ENCODE measurements at places on chromosomes 3 and 15.

GRCh38 chr3:128923576-128923975 lies 44.2 kb downstream of the ACAD9 start:
- no peak for DNase-seq

- DNase-seq = no peak
These were observed 39.1 kb downstream of the PAK2 start for GRCh38 chr3:196778755-196779154.

DNA sequence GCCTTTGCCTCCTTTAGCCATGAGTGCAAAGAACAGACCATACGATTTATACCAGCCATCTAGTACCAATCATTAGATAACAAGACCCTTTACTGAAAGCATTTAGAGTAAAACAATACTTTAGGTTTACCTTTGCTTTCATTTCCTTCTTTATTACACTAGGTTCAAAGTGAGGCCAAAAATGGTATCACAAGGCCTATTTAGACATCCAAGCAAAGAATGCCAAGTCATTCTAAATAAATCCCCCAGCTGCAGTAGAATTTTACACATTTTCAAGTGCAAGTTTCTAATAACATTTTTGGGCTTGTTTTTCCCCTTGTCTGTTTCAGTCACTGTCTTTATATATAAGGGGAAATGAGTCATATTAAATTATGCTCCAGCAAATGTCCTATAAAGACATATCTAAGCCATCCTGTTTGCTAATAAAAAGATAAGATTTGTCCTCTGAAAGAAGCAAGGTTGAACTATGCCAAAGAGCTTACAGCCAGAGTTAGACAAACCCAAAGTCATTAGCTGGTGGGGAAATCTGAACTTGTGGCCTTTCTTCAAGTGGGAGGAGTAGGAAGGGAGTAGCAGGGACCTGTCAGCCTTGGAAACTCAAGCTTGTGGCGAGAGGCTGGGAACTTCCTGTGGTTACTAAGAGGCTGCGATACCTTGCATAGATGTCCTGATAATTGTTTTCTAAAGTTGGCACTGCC lies 232.7 kb downstream of the MECOM start:
- no peak for DNase-seq

GRCh38 chr15:92121047-92121446 lies 267.5 kb downstream of the SLCO3A1 start:
- DNase-seq = no peak

DNA sequence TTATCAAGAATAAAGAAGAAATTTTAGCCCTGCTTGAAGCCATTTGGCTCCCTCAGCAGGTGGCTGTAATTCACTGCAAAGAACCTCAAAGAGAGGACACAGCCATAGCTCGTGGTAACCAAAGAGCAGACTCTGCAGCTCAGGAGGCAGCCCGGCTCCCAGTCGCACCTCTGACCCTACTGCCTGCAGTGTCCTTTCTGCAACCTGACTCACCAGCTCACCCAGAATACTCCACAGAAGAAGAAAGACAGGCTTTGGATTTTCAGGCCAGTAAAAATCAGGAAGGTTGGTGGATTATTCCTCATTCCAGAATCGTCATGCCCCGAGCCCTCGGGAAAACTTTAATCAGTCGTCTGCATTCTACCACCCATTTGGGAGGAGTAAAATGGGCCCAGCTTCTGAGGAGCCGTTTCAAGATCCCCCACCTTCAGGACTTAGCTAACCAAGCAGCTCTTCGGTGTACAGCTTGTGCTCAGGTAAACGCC lies 38.6 kb downstream of the ZBTB11 start:
- DNase-seq = no peak

DNA sequence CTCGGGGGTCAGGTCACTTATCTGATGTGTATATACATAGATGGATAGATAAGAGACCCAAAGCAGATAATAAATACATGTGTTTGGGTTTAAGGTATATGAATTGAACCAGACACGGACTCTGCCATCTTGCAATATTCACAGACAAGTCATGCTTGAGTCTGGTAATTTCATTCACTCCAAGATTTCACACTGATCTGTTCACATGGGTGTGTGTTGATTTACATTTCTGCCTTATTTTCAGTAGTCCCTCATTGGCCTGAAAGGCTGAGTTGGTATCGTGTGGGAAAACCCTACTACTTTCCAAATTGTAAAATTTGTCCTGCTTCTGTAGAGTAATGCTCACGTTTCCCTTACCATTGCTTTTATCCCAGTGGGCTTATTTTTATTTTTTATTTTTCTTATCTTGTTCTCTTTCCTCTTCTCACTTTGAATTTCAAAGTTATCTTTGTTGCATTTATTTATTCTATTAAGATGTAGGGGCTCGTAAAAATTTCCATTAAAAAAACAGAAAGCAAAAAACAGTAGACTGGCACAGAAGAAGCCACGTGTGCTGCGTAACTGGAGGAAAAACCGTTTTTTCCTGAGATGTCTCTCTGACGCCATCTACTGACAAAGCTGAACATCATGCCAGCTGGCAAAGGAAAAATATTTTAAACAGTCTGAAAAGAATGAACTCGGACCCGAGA lies 10.8 kb upstream of the MFSD1 start:
- peak; percentile 89 for DNase-seq

GRCh38 chr3:40827942-40828688 lies 303.4 kb downstream of the ZNF621 start:
- no peak for DNase-seq

- DNase-seq = no peak
These were observed 42.8 kb downstream of the ALDH1L1 start for GRCh38 chr3:126137490-126138130.

DNA sequence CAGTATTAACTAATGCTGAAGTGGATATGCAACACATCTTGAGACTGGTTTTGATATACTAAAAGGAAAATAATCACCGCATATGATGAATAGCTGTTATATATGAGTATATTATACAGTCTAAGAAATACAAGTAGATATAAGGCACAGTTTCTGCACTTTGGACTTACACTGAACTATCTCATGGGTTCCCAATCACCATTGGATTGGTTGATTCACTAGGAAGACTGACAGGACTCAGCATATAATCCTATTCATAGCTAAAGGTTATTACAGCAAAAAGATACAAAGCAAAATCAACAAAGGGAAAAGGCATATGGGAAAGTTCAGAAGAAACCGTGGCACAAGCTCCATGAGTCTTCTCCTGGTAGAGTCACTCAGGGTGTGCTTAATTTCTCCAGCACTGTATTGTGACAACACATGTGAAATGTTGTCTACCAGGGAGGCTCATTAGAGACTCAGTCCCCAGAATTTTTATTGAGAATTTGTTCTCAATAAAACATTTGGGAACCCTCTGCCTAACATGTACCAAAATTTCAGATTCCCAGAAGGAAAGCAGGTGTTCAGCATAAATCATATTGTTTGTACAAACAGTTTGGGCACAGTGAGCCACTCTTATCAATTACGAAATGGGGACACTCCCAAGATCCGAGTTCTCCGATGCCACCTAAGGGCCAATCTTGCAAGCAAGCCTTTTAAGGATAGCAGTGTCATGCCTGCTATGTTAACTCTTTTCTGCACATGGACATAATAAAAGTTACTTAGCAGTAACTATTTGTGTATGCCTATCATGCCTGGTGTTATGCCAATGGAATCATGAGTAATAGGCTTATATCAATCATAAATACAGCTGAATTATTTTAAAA lies 26.8 kb downstream of the CMC1 start:
- no peak for DNase-seq

DNA sequence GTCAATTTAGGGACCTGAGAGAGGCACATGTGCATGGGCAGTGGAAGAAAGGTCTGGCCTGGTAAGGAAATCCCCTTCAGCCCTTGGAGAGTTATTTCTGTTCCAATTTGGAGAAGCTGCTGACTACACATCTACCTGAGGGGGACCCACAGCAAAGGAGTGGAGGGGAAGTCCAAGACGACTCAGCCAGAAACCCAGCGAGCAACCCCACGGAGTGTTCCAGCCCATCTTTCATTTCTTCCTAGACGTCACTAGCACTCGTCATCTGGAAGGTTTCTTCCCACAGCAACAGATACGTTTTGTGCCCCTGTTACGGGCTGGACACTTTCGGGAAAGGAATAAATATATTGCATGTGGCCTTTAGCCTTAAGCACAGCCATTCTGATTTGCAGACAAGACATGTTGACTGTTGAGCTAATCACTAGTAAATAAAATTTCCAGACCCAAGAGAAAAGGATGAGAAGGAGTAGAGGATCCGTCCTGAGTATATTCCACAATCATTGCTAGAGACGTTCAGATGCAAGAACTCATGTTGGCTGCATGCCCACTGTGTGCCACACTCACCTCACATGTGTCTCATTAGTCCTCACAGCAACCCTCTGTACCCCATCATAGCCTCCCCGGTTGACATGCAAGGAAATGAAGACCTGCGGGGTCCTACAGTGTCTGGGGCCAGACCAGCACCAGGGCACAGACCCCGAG lies 7.8 kb upstream of the FAM174B start:
- DNase-seq = no peak

DNA sequence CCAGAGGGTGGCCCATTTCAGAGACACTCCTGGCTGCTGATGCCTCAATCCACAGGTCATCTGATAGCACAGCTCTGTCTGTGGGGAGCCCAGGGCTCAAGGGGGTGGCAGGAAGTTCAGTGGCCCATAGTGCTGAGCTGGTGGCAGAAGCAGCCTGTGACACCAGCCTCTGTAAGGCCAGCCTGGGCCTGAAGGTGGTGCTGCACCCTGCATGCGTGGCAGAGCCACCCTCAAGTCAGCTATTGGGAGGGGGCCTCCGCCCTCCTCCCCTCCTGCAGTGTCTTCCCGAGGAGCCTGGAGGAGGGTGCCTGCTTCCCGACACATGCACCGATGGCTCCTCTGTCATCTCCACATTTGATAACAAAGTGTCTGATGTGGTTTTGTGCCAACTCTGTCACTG lies 3.0 kb downstream of the PLA1A start:
- peak; percentile 11 for DNase-seq

- DNase-seq = no peak
These were observed 125.0 kb upstream of the SMAD3 start for GRCh38 chr15:66940368-66940767.

DNA sequence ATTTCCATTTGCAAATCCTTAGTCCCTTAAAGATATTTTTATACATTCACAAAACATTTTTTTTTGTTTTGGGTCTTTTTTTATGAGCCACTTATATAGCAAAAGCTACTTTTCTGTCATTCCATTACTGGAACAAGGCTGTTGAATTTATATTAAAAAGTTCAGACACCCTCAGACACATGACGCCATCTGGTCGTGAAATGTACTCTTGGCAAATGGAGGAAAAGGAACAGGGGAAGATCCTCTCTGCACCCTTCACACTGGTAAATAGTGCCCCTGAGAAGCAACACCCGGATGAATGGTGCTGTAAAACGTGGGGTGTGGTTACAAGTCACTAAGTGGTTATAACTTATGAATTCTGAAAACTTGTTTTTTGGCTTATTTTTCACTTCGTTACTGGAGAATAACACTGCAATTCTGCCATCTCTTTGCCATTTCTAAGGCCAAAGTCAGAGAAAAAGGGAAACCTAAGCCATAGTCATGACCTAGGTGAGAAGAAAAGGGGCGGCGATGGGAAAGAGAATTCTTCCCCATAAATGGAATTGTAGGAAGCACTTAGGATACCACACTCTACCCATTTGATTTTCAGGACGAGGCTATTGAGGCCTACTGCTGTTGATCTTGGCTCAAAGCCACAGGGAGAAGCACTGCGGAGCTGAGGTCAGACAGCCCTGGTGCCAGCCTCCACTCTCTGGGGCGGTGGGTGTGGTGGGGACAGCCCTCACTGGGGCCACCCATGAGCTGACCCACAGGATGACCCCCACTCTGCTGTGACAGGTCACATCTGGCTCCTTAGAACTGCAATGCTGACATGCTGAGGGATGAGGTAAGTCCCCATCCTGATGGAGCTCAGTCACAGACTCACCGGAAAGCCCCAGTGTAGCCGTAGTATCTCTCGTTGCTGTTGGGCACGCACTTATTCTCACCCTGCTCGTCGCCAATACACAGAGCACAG lies 21.9 kb downstream of the LTF start:
- DNase-seq = no peak

GRCh38 chr3:150736903-150737832 lies 25.8 kb downstream of the SIAH2 start:
- DNase-seq = no peak

- DNase-seq = no peak
These were observed 3.3 kb downstream of the PKM start for GRCh38 chr15:72227720-72228119.

- DNase-seq = peak; percentile 78
These were observed 560.0 kb upstream of the CFAP20DC start for GRCh38 chr3:59609657-59610348.

- no peak for DNase-seq
These were observed 11.3 kb downstream of the CAND2 start for GRCh38 chr3:12807601-12808359.

DNA sequence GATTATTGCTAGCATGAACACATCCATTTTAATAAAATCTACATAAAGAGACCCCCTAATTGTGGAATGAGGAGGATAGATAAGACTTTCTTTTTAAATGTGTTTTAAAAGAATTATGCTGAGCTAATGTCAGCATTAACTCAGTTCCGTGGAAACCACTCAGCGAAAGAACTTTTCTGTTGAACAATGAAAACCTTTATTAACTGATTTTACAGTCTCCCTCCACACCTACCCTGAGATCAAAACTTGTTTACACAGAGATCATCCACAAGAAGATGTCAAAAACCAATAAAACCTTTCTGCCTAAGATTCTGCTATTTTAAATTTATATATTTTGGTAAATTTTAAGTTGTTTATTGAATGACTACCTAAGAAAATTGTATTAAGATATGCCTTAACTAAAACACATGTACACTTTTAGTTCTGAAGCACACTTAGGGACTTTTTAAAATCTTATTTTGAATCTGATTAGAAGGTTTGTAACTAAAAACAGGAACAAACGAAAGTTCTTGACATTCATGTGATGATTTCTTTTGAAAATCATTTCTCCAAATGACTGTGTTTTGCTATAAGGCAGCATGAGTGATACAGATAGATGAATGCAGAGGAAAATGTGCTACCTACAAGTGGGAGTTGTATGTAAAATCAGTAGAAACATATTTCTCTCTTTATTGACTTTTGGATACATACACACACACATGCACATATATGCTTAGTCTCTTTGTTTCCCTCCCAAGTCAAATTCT lies 369.0 kb downstream of the UNC13C start:
- DNase-seq = no peak

DNA sequence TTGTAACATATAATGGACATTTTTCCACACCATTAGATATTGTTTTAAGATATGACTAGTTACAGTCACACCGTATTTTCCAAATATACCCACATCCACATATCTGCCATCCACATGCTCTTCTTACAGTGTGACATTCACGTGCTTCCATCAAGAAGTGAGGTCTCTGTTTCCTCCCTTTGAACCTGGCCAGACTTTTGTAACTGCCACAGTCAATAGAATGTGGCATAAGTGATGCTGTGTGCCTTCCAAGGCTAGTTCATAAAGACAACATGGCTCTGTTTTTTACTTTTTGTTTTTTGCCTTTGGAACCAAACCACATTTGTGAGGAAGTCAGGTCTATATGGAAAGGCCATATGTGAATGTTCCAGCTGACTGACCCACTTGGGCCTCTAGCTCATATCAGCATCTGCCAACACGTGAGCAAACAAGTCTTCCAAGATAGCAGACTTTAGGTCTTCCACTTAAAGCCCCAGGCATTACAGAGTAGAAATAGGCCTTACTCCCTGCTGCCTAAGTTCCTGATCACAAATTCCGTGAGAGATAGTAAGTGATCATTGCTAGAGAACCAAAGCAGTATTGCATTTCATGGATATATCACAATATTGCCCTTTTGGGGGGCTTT lies 27.1 kb downstream of the EIF1B start:
- no peak for DNase-seq

- no peak for DNase-seq
These were observed 249.9 kb downstream of the SHOX2 start for GRCh38 chr3:157856078-157856939.

Data from NCI-H446 (cell line).